ENCODE measurements at places on chromosomes 12 and 14. TPM values are rescaled to one million over a fixed set of nuclear protein-coding genes. Genes with fewer than 3 reads are reported as not detected.

- DNase-seq: no peak
These were observed 150.2 kb upstream of the CLEC14A start for GRCh38 chr14:38405851-38406635.

- DNase-seq: no peak
These were observed 39.8 kb downstream of the SPRING1 start for GRCh38 chr12:116698116-116698515.

- DNase-seq: no peak
These were observed 1.4 kb upstream of the ARHGEF40 start for GRCh38 chr14:21068521-21069387.

GRCh38 chr14:101331141-101331525, 230.2 kb upstream of the DIO3 start:
- DNase-seq: no peak

- no peak for DNase-seq
These were observed 34.1 kb downstream of the PSMC1 start for GRCh38 chr14:90290337-90291011.

GRCh38 chr12:45669093-45669492, 60.4 kb upstream of the ARID2 start:
- no peak for DNase-seq

- peak; percentile 25 for DNase-seq
These were observed at the start of gene IFI27 for GRCh38 chr14:94110552-94111181. Gene IFI27 (plus strand): TSS chr14:94110736.

DNA sequence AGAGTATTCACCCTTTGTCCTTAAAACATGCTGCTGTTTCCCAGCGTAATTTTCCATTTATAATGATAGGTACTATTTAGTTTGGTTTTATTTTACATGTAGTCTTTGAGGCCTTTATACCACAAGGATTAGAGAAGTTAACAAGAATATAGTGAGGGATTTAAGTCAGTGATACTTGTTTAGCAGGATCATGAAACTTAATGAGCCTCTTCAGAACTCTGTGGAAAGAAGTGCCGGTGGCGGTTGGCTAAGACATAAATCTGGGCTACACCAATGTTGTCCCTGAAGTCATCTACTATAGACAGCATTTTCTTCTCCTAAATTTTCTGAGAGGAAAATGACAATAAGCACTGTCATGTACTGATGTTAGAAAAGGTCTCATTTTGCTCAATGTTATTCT, 1226.0 kb upstream of the SEL1L start:
- DNase-seq: no peak

DNA sequence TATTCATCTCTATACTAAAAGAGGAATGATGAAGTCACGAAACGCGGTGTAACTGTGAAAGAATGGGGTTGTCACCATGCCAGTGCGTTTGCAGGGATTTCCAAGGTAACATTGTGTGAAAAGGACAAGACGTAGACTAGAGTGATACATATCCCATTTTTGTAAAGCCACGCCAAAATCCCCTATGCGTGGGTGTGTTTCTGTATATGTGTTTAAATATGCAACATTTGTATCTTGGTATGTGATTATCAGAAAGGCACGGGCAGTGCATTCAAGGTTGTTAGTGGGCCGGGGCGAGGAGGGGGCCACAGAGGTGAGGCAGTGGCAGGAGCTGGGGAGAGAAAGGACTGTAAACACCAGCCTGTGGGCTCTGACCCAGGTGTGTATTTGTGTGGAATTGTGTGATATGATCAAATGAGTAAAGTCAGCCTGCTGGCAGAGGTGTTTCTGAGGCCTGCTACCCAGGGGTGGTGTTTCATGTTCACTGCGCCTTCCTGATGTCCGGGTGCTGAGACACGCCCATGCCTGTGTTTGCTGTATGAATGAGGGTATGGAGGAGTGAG, 137.8 kb downstream of the ADGRD1 start:
- DNase-seq: no peak

DNA sequence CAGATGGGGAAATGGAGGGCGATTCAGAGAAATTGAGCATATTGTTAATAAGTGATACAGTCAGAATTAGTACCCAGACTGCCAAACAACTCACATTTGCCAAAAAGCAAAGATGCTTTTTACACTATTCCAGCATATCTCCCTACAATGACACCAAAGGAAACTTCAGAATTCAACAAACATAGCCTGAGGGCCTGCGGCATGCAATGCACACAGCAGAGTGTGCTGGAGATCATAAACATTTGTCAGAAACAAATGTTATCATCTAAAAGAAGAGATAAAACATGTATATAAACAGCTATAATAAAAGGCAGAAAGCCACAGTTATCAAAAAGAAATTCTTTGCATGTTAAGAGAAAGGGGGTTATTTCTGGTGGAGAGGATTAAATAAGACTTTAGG, 20.1 kb upstream of the GARIN6 start:
- no peak for DNase-seq

DNA sequence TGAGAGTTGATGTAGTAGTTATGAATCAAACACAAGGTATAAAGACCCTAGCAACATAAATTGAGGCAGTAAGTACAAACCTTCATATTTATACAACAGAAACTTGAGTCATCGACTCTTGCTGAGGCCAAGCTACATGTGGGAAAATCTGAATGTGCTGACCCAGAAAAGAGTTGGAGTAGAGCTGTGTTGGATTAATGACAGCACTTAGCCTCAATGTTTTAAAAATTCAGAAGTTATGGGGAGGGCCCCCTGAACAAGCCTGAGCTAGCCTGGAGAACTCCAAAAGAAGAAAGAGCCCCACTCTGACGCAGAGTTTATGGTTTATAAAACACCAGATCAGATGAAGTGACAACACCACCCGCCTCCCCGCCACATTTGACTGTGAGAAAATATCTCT, 100.0 kb downstream of the DUSP6 start:
- DNase-seq: no peak

- DNase-seq: no peak
These were observed 8.5 kb downstream of the LHX5 start for GRCh38 chr12:113462998-113463745.

DNA sequence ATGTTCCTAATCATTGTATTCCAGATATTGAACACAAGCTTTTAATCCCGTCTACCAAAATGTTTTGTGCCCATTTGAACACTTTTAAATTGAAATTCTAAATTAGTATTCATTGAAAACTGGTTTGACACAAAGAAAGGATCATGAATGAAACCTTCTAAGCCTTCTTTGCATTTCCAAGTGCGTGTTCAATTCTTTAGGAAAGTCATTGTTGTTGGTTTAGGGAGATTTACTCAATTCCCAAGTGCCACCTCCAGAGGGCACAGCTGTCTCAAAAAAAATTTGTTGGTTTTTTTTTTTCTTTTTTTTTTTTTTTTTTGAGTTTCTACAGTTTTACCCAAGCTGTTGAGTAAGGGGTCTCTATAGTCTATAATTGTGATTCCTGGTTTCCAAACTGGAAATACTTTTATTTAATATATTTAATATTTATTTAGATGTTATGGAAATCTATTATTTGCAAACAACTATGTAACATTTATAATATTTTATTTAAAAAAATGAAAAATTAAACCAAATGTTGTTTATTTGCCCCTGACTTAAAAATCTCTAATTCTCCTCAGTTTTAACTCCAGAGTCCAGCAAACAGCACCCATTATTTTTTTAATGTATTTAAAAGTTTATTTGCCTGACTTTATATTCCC, 79.9 kb downstream of the NEDD1 start:
- DNase-seq: no peak

- DNase-seq: no peak
These were observed 163.9 kb upstream of the PRMT8 start for GRCh38 chr12:3326850-3327780.

DNA sequence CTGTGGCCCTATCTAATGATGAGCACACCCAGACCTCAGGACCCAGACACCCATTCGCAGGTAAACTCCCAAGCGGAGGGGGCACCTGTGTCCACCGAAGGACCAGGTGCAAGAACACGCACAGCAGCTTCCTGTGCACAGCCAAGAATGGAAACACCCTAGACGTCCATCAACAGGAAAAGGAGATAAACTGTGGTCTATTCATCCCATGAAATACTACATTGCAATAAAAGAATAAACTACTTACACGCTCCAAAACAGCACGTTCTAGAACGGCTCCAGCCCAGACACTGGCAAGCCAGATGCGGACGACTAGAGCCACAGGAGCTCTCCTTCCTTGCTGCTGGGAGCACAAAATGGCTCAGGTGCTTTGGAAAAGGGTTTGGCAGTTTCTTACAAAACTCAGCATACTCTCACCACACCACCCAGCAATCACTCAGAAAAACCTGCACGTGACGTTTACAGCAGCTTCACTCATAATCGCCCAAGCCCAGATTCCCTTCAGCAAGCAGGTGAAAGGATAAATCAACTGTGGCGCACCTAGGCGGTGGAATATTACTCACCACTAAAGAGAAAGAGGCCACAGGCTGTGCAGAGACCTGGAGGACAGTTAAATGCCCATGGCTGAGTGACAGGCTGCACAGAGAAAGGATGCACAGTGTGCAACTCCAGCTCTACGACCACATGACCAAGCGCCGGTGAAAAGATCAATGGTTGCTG, 21.0 kb downstream of the BRF1 start:
- no peak for DNase-seq

GRCh38 chr14:60106339-60106738, 14.6 kb downstream of the PCNX4 start:
- no peak for DNase-seq

DNA sequence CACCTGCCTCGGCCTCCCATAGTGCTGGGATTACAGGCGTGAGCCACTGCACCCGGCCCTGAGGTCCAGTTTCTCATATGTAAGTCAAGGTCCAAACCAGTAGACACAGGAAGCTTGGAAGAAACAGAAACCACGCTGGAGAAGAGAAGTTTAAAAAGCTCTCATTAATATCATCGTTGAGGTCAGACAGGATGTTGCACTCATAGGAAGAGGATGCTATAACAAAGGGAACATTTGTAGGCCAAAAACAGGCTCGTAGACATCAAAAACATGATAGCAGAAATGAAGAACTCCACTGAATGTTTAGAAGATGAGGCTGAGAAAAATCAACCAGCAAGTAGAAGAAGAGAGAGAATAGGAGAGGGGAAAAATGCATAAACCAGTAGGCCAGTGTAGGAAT, 46.8 kb downstream of the ACACB start:
- no peak for DNase-seq

The SERPINA3 gene
- total RNA-seq: 2,087 TPM

The AQP2 gene
- not detected for total RNA-seq

The SRGAP1 gene
- total RNA-seq: 0.51 TPM

The CFAP251 gene
- 4.0 TPM for total RNA-seq

The TC2N gene
- 6.4 TPM for total RNA-seq

The BDKRB2 gene
- total RNA-seq: 0.25 TPM
